ENCODE measurements at places on chromosomes 3 and 15.

DNA sequence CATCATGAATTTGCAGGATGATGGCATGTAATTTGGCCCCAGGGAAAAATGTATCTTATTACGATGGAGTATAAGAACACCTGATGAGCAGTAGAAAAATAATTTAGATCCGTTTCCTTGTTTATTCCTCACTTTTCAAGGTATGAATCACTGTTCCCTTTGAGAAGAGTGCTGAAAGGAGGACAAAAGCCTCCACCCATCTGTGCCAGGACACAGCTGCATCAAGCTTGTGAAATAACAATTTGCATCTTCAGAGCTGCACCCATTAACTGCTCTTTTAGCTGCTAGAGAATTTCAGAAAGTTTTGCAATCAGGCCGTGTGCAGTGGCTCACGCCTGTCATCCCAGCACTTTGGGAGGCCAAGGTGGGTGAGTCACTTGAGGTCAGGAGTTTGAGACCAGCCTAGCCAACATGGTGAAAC, 9.6 kb downstream of the CLDND1 start:
- DNase-seq = no peak

GRCh38 chr3:160812304-160812703, 56.3 kb downstream of the PPM1L start:
- no peak for DNase-seq

- DNase-seq = no peak
Observed at GRCh38 chr3:129448186-129448895, 8.3 kb downstream of the IFT122 start.

GRCh38 chr3:184008161-184008560, 9.5 kb downstream of the ABCC5 start:
- no peak for DNase-seq

- DNase-seq = no peak
Observed at GRCh38 chr15:82371656-82372055, 22.4 kb upstream of the GOLGA6L10 start.

DNA sequence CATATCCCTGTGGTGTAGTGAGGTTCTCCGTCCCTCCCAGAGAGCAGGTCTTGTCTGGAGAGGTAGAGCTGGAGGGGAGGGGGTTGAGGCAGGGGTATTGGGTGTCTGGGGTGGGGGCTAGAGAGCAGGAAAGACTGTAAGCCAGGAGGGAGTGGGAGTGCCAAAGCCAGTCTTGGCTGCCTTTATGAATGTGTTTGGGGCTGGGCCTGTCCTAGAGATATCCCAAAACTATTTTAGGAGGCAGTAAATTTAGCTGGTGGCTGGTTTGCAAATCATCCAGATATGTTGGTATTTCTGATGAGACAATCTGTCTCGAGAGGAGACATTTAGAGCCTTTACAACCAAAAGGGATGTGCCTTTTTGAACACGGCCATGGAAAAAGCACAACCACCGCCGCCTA, 166.6 kb downstream of the TLE3 start:
- no peak for DNase-seq

- no peak for DNase-seq
Observed at GRCh38 chr3:119589102-119589773, 8.4 kb upstream of the PLA1A start.

- DNase-seq = no peak
Observed at GRCh38 chr3:151008699-151009098, 36.2 kb upstream of the CLRN1 start.

DNA sequence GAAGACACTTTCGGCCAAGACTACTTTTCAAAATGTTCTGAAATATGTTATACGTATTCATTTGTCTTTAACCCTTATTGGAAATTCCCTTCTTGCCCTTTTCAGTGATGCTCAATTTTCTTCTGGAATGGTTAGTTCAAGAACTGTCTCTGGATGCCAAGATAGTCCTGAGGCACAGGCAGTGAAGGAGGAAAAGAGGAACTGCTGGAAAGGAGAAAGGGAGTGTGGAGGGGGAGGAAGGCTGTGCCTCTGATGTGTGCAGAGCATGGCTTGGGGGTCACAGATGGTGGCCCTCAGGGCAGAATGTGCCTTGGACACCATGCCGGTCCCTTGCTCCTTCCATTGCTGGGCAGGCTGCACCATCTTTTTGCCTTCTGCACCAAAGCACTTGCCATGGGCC, 73.7 kb downstream of the CEP63 start:
- no peak for DNase-seq

DNA sequence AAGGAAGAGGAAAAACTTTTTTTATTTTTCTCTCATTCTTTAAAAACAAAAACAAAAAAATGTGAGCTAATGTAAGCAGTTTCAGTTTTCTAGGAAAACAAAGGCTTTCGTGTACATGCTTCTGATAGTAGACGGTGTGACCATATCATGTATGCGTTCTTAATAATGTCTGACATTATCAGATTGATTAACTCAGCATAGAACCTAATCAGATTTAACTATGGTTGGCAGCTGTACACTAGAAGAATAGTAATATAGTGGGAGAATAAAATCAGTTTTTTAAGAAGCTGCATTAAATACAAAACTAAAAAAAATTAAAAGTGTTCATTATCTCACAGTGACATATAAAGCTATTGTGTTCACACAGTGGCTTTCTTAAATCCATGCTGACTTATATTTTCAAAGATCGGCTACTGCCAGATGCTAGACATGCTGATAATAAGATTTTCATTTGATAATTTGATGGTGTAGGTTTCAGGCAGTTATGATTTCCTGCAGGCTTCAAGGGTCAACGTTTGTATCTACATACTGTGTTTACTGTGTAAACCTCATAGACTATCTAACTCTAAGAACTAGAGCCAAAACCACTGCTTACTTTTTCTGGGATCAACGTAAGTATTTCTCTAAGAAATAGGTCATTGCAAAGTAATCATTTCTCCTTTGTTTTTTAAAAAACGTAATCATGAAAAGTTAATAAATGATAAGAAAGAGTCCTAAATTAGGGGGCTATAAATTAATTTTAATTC, 74.0 kb downstream of the UBE2E2 start:
- DNase-seq = no peak

- no peak for DNase-seq
Observed at GRCh38 chr3:156657862-156658731, 16.3 kb upstream of the TIPARP start.

DNA sequence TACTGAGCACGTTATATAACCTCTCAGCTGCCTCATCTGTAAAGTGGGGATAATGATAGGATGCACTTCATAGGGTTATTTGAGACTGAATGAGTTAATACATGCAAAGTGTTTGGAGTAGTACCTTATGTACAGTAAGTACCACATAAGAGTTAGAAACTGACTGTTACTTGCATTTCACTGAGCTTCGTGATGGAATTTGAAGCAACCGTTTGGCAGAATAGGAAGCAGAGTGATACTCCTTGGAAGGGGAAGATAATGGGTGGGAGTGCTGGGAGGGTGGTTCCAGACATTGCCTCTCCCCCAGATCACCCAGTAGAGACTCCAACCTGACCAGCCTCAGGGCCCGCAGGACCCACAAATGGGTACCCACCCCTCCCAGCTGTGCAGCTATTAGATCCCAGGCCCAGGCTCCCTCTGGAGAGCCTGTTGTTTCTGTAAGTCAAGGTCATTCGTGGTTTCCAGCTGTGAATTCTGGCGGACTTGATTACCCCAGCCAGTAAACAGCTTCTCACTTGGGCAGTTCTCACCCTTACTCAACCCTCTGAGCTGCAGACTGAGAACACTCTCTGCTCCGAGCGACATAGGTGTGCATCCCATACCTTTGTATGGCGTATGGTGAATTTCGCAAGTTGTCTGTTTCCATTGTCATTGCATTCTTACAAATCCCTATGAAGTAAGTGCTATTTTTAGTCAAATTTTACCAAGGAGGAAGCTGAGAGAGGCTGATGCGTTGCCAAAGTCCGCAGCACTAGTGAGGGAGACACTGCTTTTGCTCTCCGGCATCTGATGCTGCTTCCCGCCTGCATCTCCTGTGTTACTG, 11.1 kb downstream of the ALPK3 start:
- DNase-seq = no peak

DNA sequence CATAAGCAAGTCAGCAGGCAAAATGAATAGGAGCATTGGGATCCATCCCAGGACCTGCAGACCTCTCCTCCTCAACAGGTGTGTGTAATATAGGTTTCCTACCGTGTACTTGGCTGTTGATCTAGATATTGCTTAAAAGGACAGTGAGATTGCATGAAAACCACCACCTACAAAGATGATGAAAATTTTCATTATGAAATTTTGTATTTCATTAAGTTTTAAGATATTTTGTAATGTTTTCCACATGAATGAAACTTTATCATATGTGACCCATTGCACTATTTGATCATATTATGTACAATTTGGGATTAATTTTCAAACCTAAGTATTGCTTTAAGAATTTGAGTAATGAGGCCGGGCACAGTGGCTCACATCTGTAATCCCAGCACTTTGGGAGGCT, 94.3 kb upstream of the TRPM1 start:
- DNase-seq = no peak

DNA sequence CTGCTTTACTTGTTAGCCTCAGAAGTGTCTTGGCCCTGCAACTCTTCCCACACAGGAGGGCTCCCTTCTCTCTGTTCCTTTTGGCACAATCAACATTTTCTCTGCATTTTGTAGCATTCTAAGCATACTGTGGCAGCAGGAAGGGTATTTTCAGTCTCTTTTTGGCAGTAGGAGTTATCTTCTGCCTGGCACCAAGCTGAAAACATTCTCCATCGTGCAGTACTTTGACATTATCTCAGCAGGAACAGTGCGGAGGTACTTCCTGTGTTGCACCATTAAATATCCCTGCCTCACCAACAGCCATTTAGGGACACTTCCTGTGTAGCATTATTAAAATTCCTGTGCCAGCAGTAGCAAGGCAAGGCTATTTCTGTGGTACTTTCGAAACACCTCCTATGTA, 233.2 kb upstream of the SEMA6D start:
- peak; percentile 6 for DNase-seq

DNA sequence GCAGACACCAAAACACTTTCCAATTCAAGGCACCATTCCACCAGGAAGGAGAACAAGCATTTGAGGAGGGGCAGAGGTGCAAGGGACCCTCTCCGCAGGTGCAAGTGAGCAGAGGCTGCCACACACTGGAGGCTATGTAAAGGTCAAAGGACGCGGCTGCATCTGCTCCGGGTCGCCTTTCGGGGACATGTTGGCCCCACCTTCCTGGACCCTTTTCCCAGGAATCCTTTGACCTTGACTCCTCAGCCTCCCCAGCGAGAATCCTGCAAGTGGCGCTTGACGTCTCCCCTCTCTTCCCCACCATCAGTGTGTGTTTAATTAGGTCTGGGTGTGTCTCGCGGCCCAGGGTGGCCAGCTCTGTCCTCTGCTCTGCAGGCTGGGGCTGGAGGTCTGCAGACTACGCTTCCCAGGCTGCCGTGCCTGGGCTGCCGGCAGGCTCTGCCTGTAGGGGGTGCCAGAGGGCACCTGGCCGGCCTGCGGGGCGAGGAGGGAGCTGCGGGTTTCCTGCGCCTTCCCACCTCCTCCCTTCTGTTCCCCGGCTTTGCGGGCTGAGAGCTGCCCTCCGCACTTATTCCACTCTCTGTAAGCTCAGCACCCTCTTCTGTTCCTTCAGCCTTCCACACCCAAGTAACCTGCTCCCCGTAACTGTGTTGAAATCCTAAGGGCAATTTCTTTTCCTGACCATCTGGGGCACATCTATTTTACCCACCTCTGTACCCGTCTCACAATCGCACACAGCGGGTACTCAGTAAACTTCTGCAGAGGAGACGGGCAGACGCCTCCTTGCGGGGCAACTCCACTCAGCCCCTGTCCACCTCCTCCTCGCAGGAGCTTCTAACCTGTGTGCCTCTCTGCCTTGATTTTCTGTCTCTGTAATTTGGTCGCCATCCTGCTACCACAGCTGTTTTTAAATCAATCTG, 129.8 kb downstream of the NSMCE3 start:
- DNase-seq = peak; percentile 23

- DNase-seq = peak; percentile 60
Observed at GRCh38 chr15:56839099-56839498, 79.3 kb upstream of the TCF12 start.

GRCh38 chr3:183534249-183534648, 21.3 kb downstream of the KLHL6 start:
- no peak for DNase-seq

DNA sequence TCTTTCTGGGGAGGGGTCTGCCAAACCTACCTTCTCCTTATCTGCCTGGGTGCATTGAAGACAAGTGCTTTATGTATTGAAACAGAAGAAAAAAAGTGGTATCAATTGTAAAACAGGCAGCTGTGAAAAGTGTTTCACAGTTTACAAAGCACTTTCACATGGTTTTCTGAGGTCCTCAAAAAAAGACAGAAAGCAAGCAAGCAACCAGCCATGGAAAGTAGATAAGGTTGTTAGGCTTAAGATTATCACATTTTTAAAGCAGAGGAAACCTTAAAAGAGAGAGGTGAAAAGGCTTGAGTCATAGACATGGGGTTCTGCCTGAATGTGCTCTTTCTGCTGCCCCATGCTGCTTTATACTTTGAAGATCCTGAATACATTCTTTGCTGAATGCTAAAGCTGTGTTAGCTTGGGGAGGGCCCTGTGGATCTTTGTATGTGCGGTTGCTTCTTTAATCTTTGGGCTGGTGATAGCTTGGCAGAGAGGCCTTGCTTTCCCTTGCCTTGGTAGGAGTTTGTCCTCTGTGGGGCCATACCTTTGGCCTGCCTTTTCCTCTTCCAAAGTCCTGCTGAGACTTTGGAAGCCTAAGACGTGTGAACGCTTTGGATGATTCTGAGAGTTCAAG, 2.6 kb downstream of the SMAD3 start:
- peak; percentile 48 for DNase-seq

DNA sequence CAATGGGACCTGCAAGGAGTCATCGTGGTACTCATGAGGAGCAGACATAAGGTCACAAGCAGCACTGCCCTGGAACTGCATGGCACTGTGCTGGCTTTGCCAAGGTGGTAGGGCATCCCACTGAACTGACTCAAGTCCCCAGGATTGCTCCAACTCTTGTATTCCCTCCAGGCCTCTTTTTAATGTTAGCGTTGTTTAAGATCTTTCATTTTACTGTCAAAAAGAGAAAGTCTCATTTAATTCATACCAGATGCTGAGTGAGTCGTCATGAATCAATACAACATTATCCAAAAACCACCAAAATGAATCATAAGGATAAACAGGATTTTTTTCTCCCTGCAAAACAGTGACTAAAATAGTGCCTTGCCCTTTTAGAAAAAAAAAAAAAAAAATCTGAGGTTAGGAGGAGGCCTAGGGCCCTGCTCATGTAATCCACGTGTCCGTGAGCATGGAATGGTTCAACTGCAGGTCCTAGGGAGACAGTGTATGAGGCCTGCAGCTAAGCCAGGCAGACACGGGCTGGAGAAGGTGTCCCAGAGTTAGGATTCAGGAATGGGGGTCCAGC, 36.7 kb upstream of the BLM start:
- DNase-seq = no peak

Data from Jurkat, Clone E6-1 (cell line).